ENCODE measurements at places on chromosomes 1 and 21. TPM values are rescaled to one million over a fixed set of nuclear protein-coding genes. Genes with fewer than 3 reads are reported as not detected.

CTSS gene
- 160 TPM for total RNA-seq

KRTAP11-1 gene
- not detected for total RNA-seq

- peaks cover 12% of the 10 kb centered on the region for H3K4me1 ChIP-seq
- H3K27ac ChIP-seq: no peak overlapping the region
- H3K27me3 ChIP-seq: no peaks in the 10 kb centered on the region
- DNase-seq: no peak
- H3K4me3 ChIP-seq: no peak overlapping the region
Observed at GRCh38 chr1:43999455-43999854, 8.1 kb downstream of the CCDC24 start.

GRCh38 chr1:55285834-55286233, 70.7 kb upstream of the USP24 start:
- peaks cover 20% of the 10 kb centered on the region for H3K4me1 ChIP-seq
- H3K36me3 ChIP-seq: no peaks in the 10 kb centered on the region
- DNase-seq: no peak
- H3K27ac ChIP-seq: no peak overlapping the region
- H3K4me3 ChIP-seq: no peak overlapping the region

- no peaks in the 10 kb centered on the region for H3K36me3 ChIP-seq
- peaks cover 8% of the 10 kb centered on the region for H3K4me1 ChIP-seq
- no peaks in the 10 kb centered on the region for H3K27me3 ChIP-seq
Observed at GRCh38 chr1:205257735-205258134, 30.0 kb downstream of the TMCC2 start.

GRCh38 chr1:9241891-9242290, 7.3 kb downstream of the H6PD start:
- no peak for DNase-seq
- peaks cover under 1% of the 10 kb centered on the region for H3K4me1 ChIP-seq
- no peaks in the 10 kb centered on the region for H3K27me3 ChIP-seq

GRCh38 chr1:66359269-66359668, 174.7 kb upstream of the SGIP1 start:
- H3K27ac ChIP-seq: peak overlapping the region; percentile 25
- peaks cover 49% of the 10 kb centered on the region for H3K4me1 ChIP-seq
- H3K4me3 ChIP-seq: no peak overlapping the region
- H3K36me3 ChIP-seq: peaks cover under 1% of the 10 kb centered on the region
- DNase-seq: no peak
- H3K27me3 ChIP-seq: no peaks in the 10 kb centered on the region

- H3K4me1 ChIP-seq: no peaks in the 10 kb centered on the region
- H3K4me3 ChIP-seq: no peak overlapping the region
- no peak for DNase-seq
- H3K27ac ChIP-seq: no peak overlapping the region
- no peaks in the 10 kb centered on the region for H3K27me3 ChIP-seq
Observed at GRCh38 chr1:45348966-45349677, 8.9 kb upstream of the MUTYH start.

- H3K27me3 ChIP-seq: no peaks in the 10 kb centered on the region
- no peak overlapping the region for H3K4me3 ChIP-seq
- peaks cover 13% of the 10 kb centered on the region for H3K4me1 ChIP-seq
Observed at GRCh38 chr1:185578293-185578692, 155.9 kb upstream of the HMCN1 start.

GRCh38 chr1:220825819-220826551, 39.3 kb downstream of the MTARC1 start:
- no peaks in the 10 kb centered on the region for H3K27me3 ChIP-seq
- peak; percentile 34 for DNase-seq
- H3K36me3 ChIP-seq: no peaks in the 10 kb centered on the region
- no peak overlapping the region for H3K27ac ChIP-seq
- H3K4me3 ChIP-seq: no peak overlapping the region

- no peak overlapping the region for H3K4me3 ChIP-seq
- no peak overlapping the region for H3K27ac ChIP-seq
- no peaks in the 10 kb centered on the region for H3K4me1 ChIP-seq
- no peak for DNase-seq
Observed at GRCh38 chr1:227959325-227959860, 11.7 kb upstream of the WNT9A start.

Measured in Karpas-422 (cell line).